NAMALWA (cell line): ENCODE measurements at places on chromosomes 2 and 18.

GRCh38 chr2:20222769-20223406 lies 2.0 kb downstream of the SDC1 start:
- no peak for DNase-seq

- no peak for DNase-seq
These were observed 80.0 kb upstream of the CPO start for GRCh38 chr2:206859330-206859739.

- DNase-seq, result peak; percentile 55
These were observed 191.7 kb downstream of the PRKCE start for GRCh38 chr2:45843136-45843535.

- no peak for DNase-seq
These were observed 32.7 kb upstream of the PRLH start for GRCh38 chr2:237533668-237534161.

DNA sequence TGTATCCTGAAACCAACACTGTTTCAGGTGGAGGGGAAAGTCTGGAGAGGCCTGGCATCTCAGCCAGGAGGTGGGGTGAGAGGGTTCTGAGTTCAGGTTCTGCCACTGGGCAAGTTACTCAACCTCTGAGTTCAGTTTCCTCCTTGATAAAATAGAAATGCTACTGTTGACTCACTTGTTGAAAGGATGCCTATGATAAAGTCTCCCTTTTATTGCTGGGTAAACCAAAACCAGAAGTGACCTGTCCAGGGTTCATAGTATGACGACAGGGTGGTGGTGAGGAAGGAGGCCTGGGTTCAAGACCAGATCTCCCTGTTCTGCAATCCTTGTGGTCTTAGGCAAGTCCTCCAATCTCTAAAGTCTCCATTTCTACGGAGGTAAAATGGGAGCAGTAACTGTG lies 232.7 kb downstream of the PRKCE start:
- no peak for DNase-seq
